Activated CD4-positive, alpha-beta T cell treated with anti-CD3 and anti-CD28 coated beads for 48 hours (primary cell): ENCODE measurements at places on chromosomes 2 and 18.

GRCh38 chr2:239607517-239608191 is 206.8 kb upstream of the HDAC4 start:
- no peak for DNase-seq

- no peak for DNase-seq
Measured at GRCh38 chr18:77138270-77138669, 5.7 kb upstream of the MBP start.

DNA sequence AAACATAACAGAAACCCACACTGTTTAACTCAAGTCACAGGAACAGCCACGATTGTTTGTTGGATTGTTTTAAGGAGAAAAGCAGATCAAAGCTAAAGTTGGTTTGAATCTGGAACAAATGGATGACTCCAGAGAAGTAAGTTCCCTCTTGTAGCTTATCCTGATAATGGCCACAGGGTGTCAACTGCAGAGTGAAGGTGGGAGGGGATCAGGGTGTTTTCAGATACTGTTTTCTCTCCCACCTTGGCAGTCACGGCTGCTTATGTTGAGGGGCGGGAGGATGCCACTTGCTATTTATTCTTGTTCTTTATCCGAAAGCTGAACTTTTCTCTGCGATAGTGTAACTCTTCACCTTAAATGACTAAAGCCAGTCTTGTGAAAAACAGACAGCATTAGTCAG is 36.5 kb upstream of the INPP4A start:
- no peak for DNase-seq

GRCh38 chr2:143001501-143001900 is 124.0 kb downstream of the KYNU start:
- DNase-seq: no peak

- no peak for DNase-seq
Measured at GRCh38 chr2:31253356-31254131, 19.6 kb downstream of the EHD3 start.

GRCh38 chr18:53551868-53552426 is 672.5 kb downstream of the MBD2 start:
- no peak for DNase-seq

GRCh38 chr2:24010477-24011249 is 778 bp downstream of the MFSD2B start:
- no peak for DNase-seq

GRCh38 chr2:219285373-219285735 is 6.2 kb downstream of the DNAJB2 start:
- no peak for DNase-seq

DNA sequence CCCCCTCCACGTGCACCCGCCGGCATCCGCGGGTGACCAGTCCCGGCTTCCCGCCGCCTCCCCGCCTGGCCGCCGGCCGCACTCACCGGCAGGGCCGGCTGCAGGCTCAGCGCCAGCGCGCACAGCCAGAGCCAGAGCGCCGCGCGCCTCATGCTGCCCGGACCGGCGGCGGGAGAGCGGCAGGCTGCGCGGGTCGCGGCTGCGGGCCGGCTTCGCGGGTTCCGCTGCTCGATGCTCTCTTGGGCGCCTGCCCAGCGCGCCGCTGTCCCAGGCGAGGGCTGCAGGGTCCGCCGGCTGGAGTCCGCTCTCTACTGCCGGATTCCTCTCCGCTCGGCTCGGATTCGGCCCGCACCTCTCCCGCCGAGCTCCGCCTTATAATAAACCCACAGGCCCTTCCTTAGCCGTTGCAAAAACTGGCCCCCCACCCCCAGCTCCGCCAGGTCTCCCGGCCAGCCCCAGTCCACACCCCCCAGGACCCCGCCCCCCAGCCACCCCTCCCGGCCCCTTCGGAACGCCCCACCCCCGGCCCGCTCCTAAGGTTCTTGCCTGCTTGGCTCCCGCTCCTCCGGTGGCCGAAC is at the start of gene SDC1:
SDC1 (minus strand) TSS at position 415 of the 578 bp plus-strand sequence; CDS start at position 152, 263 bp downstream.
- DNase-seq: no peak

GRCh38 chr2:233117811-233118647 is 57.9 kb downstream of the INPP5D start:
- DNase-seq: no peak

DNA sequence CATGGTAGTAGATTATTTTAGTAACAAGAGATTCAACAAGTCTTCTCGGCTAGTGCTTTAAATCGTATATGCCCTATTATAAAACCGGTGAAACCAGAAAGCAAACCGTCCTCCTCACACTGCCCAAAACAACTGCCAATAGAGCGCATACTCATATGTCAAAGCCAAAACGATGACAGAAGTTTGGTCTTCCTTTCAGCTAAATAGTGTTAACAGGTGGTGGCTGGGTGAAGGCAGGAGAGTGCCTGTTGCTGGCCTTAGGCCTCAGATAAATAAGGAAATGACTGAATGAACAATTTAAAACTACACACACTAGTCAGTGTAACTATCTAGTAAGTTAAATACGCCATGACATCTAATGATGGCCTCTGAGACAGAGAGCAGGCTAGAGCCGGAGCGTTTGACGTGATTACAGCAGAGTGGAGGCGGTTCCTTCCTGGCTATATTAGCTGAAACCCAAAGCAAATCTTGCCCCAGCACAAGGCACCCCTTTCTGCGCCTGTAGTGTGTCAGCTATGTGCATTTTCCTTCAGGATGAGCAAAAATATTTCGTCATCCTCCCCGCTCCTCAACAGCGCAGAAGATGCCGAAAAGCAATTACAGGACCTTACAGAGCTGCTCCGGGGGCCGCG is 1.6 kb downstream of the LONRF2 start:
- DNase-seq: no peak

GRCh38 chr2:102109016-102109415 is 33.5 kb upstream of the IL1R1 start:
- DNase-seq: no peak

GRCh38 chr2:106843910-106844250 is 42.1 kb downstream of the ST6GAL2 start:
- no peak for DNase-seq

GRCh38 chr2:167729911-167730310 is 517.5 kb downstream of the STK39 start:
- no peak for DNase-seq

DNA sequence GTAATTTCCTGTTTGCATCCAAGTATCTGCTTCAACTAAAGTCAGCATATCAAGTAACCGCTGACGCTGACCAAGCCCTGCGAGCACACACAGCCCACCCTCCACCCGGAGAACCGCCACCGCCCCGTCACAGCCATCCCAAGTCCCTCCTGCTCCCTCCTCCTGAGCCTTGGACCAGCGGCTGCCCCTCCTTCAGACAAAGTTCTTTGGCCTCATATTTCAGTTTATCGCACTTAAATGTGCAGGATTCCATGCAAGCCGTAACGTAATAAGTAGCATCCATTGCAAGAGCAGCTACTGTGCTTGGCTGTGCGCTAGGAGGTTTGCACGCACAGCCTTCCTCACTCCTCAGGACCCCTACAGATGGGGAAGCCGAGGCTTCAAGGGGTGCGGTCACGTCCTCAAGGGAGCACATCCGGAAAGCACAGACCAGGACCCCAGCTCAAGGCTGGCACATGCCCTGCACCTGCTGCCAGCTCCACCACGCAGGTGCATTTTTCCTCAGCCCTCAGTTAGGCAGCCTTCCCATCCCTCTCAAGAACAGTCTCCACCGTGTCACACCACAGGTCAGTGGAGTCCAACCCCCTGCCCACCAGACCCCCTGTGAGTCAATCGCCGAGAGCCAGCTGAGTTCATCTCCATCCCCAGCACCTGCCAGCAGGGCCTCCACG is 17.1 kb downstream of the PXDN start:
- DNase-seq: no peak

GRCh38 chr2:222451224-222451674 is 26.9 kb downstream of the SGPP2 start:
- no peak for DNase-seq

GRCh38 chr2:115650827-115651226 is 1208.4 kb downstream of the DPP10 start:
- DNase-seq: no peak

- no peak for DNase-seq
Measured at GRCh38 chr2:15359716-15360531, 201.2 kb downstream of the NBAS start.

GRCh38 chr2:142038826-142039225 is 92.0 kb downstream of the LRP1B start:
- DNase-seq: no peak

- DNase-seq: no peak
Measured at GRCh38 chr2:2805263-2805662, 474.2 kb upstream of the MYT1L start.

GRCh38 chr2:68196120-68196716 is 38.5 kb downstream of the PNO1 start:
- DNase-seq: peak; percentile 33
